ENCODE measurements at places on chromosomes 5 and 9. TPM values are rescaled to one million over a fixed set of nuclear protein-coding genes. Genes with fewer than 3 reads are reported as not detected.

DNA sequence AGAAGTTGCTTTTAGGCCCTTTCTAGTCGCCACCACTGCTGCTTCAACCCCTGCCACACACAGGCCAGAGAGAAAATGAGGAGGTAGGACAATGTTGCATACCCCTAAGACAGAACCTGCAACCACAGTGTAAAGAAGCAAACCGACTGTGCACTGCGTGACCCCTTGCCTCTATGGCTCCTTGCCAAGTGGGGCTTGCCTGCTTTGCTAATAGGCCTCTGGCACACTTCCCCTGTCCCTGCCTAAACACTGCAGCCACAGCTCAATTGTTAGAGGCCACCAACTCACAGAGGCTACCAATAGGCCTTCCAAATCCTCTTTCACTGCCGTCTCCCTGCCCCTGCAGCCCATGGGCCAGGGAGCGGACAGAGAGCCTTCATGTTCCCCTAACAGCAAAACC, 280.1 kb downstream of the CDH10 start:
- no peak for DNase-seq

DNA sequence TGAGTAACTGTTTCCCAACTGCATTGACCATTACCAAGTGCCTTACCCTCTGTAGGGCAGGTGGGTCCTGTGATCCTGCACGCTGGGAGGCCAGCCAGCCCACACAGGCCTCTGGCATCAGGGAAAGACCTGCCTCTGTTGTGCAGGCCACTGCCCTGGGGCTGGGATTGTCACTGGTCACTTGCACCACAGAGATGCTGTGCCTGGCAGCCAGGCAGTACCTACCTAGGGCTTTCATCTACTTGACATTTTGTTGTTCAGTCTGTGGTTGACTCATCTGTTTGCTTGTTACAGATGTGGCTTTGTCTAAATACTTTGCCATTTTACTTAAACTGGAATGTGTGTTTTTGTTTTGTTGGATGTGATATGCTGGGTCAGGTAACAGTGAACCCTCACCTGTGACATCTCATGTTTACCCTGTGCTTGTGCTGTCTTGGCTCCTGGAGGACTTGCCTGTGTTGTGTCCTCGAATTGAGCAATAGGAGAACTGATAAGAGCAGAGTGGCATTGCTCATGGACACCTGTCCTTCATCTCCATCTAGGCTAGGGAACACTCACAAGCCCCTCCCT, 32.8 kb downstream of the SECISBP2 start:
- no peak for DNase-seq

DNA sequence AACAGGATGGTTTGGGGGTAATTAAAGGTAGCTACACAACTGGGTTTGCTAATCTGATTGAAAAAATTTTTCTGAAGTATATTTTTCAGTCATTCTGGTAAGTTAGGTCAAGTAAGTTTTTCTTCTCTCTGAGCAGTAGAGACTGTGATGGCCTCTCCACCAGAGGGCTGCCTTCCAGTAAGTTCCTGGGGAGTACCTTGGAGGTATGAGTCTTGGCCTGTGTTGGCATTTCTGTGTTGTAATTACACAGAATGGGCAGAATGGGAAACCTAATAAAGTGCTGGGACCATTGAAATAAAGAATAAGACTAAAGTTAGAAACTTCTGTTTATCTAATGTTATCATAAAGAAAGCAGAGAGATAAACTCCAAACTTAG, 430.8 kb downstream of the ARHGEF28 start:
- peak; percentile 73 for DNase-seq

DNA sequence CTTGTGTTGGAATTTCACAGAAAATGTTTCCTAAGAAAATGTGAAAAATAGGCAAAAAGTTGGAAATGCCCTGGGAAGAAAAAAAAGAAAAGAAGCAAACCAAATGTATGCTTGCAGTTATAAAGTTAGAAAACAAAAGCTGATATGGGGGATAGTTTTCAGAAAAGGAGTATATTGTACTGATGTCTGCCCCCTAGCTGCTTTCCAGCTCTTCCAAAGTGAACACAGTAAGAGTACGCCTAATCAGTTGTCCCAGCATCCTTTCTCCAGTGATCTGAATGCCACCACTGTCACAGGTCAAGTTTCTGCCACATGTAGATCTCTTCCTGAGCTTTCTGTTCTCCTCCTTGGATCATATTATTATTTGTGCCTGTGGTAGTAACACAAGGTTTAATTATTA, 5.8 kb downstream of the TYRP1 start:
- DNase-seq, result no peak

- DNase-seq, result no peak
Measured at GRCh38 chr5:153601377-153601776, 110.9 kb downstream of the GRIA1 start.

- DNase-seq, result no peak
Measured at GRCh38 chr5:11620172-11620571, 284.1 kb downstream of the CTNND2 start.

DNA sequence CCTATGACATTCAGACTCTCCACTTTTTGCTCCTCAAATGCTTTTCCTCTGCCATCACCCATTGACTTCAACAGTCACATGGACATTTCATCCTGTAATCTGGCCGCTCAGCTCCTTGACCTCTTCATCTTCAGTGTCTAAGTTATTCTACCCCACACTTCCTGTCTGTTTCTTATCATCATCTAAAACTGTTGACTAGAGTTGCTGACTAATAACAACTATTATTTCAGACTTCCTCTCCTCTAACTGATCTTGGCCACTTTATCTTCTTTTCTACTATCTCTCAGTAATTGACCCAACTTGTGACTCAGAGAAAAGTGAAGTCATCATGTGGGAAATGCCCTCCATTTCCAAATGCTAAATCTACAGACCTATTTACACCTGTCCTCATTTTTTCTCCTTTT, 254.7 kb upstream of the TRPC7 start:
- no peak for DNase-seq

DNA sequence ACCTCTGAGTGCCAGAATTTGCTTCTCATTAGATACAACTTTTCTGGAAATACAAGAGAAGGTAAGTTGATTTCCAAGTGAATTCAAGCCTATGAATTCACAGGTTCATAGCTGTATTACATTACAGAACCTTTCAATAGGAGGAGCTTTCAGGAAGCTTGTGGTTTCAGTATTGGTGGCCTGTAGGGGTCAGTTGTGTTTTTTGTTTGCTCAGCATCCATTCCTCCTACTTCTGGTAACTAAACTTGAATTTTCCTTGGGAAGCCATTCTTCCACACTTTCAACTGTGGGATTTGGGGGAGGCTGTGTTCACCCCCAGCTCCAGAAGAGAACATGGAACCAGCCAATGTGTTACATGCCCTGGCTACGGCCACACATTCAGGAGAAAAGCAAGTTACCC, 5.6 kb upstream of the CYSTM1 start:
- peak; percentile 56 for DNase-seq

Gene C5orf52
- total RNA-seq, result not detected
